ENCODE measurements at places on chromosomes 1 and 21.

GRCh38 chr1:153633161-153633753, 609 bp upstream of the CHTOP start:
- DNase-seq: no peak

DNA sequence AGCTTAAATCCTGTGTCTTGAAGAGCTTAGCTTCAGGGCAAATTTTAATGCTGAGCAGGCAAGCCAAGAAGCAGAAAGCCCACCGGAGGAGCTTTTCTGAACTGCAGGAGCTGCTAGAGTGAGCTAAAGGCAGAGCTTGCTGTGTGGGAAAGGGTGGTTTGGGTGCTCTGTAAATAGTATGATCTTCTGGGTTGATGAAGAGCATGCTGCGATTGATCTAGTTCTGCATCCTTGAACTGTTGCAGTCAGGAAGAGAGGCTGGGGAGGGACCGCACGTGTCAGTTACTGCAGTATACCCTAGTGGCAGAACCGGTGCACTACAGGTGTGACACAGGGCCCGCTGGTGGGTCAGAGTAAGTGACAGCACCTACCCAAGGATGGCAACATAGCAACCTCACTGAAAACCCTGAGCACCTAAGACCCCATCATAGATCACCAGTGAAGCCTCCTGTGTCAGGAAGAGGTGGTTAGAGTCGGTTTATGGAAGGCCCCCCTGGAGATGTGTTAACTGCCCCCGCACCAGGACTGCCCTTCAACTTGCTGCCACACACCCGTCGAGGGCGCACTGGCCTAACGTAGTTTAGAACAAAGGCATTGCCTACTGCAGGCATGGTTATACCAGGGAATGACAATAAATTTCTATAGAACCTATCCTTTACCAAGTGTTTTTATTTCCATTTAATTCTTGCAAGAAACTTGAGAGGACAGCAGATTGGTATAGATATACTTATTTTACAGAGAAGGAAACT, 146.0 kb upstream of the KIAA0040 start:
- no peak for DNase-seq

DNA sequence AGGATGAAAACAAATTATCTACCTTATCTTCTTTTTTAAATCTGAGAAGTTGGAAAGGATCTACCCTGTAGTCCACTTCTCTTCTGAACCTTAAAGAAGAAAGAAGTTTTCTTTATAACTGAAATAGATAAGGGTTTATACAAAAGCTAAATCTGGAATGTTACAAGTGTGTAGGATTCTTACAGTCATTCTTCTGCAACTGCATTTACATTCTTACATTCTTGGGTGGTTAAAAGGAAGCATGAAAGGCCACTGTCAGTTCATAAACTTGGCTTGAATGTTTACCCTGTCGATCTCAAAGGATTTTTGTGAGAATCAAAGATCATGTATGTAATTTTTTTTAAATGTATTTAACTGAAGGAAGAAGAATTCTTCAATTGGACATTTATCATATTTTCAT, 142.1 kb upstream of the BRINP3 start:
- no peak for DNase-seq

DNA sequence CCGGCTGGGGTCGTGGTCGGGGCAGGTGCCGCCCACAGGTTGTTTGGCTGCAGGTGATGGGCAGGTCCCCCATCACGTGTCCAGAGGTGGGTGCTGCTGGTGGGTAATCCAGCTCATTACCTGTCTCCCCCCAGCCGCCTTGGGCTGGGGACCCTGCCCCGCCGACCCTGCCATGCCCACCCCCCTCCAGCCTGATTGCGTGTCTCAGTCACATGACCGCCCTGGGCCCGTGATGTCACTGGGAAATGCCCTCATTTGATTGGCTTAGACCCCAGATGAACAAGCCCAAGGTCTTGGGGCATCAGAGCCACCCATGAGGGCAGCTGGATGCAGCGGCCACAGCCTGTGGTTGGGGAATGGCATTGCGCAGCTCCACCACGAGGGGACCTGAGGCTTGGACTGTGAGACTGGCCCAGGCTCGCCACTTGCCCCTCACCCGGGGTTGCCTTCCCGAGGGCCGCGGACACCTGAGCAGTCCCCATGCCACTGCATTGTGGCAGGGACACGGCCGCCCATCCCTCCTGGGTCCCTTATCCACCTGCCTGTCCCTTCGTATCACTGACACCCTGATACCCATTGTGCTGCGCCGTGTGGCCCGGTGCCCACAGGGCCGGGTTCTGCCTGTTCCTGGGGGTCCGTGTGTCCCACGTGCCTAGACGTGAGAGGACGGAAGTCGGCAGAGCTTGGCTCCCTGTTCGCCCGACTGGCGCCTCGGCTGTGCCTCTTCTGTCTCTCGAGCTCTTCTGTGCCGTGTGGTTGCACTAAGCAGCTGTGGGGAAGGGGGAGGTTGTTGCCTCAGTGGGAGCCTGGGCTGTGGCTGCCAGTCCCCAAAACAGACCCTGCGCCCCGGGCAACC, 68.0 kb downstream of the FAAP20 start:
- DNase-seq: no peak

DNA sequence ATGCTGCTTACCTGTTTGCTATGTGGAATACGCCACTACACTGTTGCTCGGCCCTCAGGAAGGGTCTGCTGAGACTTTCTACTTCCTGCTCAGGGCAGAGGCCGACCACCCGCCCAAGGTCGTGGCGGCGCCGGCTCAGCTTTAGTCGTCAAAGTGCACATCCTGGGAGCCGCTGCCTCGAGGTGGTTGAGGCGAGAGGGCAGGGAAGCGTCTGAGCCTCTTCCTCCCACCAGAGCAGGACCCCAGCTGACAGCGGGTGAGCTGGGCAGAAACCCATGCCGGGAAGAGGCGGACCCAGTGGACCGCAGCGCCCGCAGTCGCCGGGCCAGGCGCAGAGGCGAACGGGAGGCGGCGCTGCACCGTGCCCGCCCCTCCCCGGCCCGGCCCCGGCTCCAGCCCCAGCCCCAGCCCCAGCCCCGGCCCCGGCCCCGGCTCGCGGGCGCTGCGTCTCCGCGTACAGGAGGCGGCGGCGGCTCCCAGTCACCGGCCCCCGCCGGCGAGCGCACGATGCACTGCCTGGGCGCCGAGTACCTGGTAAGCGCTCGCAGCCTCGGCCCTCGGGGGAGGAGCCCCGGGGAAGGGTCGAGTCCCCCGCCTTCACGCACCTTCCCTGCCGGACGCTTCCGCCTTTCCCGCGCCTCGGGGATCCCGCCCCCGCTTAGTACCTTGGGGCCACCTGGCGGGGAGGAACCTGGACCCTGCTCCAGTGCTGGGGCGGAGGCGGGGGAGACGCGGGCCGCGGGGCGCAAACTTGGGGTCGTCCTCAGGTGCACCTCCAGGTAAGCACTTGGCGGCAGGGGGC, at the start of gene SLC44A3:
Gene SLC44A3, plus strand, starts transcription at position 413 of the 802 bp plus-strand sequence. Its CDS starts 95 bp downstream, at position 508.
- DNase-seq: no peak
